ENCODE measurements at places on chromosomes 6 and 20.

- DNase-seq = no peak
Observed at GRCh38 chr20:24984961-24985640, 7.5 kb downstream of the APMAP start.

- no peak for DNase-seq
Observed at GRCh38 chr6:156919370-156919769, 142.2 kb downstream of the ARID1B start.

DNA sequence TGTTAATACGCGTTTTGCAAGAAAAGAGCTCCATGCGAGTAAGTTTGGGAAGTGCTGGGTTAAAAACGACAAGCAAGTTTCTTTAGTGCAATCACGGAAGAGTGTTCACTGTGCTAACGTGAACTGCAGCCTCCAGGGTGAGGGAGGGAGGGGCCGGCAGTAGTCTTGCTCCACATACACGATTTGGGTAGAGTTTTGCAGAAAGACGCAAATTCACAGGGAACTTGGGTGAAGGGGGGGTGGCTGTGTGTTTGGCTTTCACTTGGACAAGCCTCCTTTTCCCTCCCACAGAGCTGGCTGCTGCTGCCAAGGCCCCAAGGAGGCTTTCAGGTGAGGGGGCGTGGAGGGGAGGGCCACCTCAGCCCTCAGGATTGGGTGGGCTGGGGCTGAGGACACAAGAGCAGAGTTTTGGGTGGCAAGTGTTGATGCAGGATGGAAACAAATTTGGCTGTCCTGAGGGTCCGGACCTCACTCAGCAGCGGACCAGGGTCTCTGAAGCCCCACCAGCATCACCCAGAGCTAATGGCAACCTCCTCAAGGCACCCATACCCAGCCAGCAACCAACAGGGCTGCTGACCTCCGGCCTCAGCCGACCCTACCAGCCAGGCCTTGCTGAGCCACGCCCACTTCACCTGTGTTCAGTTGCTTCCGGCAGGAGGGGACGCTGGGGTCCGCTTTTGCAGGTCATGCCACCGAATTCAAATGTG, 204.5 kb downstream of the ERMARD start:
- no peak for DNase-seq

DNA sequence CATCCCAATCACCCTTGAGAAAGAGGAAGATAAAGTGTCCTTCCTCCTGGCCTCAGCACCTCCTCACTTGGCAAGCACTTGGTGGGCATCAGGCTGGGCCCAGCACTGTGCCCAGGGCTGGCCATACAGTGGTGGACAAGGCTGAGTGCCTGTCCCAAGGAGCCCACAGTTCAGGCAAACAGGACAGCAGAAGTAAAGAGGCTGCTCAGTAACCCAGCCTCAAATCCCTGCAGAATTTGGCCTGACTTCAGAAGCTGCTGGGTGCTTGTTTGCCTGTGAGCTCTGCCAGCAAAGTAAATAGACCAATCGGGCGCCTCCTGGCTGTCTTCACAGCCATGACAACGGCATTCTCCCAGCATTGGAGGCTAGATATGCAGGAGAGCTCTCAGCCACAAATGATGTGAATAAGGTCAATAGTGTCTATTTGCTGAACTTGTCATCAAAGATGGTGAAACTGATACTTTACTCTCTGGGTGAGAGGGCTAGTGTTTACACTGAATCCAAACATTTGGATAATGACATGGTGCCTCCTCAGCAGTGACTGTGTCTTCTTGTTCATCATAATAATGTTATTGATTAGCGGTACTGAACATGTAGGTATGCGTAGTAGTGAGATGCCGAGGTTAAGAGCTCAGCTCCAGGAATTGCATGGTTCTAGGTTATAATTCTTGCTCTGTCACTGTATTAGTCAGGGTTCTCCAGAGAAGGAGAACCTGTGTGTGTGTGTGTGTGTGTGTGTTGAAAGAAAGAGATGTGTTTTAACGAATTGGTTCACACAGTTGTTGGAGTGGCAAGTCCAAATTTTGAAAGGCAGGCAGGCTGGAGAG, 36.9 kb upstream of the FANCE start:
- peak; percentile 63 for DNase-seq

DNA sequence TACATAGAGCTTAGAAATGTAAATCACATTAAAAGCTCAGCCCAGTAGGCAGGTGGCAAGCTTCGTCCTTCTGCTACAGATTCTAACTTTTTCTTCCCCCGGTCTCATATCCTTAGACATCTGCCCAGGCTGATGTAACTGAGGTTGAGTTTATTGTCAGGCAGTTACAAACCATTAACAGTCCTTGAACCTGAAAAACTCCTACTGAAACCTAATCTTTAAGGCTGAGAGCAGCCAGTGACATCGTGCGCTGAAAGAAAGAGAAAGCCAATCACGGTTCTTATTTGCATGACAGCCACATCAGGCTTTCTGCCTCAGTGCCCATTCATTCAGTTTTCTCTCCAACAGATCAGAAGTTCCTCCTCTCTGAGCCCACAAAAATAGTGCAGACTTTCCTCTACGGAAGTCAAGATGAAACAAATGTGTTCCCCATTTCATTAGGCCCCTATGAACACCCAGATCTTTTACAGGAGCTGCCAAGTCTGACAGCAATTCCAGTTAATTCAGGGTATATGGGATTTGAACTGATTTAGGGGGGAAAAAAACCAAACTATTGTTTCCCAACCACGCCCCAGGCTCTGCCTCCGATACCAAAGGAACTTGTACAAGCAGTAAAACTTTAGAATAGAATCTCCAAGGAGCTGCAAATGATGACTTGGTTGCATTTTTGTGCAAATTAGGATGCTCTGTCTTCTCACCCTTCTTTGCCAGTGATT, at the start of gene NHSL1:
NHSL1 (minus strand) TSS at position 192 of the 716 bp plus-strand sequence. CDS start 204 bp downstream, outside the sequence.
- DNase-seq = peak; percentile 86

GRCh38 chr6:21523652-21524051, 69.9 kb upstream of the SOX4 start:
- DNase-seq = no peak

DNA sequence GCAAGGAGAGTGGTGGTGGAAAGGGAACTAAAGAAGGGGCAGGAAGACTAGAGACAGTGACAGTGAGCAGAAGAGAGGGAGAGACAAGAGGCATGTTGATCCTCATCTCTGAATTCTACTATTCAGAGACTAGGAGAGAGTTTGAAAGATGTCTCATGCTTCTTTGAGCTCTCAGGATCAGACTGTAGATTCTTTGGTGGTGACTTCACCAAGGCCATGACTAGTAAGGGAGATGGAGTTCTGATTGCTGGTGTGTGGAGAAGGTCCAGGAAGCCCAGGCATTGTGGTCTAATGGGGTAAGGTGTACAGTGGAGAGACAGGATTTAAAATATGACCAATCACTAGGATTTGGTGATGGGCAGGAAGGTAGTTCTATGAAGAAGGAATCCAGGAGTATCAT, 713 bp downstream of the WFDC9 start:
- DNase-seq = no peak

GRCh38 chr20:53547664-53548239, 45.9 kb downstream of the ZNF217 start:
- peak; percentile 70 for DNase-seq

- peak; percentile 56 for DNase-seq
Observed at GRCh38 chr6:26205625-26206574, 118.7 kb downstream of the HFE start.

GRCh38 chr20:46951405-46951804, 56.8 kb downstream of the EYA2 start:
- DNase-seq = no peak

DNA sequence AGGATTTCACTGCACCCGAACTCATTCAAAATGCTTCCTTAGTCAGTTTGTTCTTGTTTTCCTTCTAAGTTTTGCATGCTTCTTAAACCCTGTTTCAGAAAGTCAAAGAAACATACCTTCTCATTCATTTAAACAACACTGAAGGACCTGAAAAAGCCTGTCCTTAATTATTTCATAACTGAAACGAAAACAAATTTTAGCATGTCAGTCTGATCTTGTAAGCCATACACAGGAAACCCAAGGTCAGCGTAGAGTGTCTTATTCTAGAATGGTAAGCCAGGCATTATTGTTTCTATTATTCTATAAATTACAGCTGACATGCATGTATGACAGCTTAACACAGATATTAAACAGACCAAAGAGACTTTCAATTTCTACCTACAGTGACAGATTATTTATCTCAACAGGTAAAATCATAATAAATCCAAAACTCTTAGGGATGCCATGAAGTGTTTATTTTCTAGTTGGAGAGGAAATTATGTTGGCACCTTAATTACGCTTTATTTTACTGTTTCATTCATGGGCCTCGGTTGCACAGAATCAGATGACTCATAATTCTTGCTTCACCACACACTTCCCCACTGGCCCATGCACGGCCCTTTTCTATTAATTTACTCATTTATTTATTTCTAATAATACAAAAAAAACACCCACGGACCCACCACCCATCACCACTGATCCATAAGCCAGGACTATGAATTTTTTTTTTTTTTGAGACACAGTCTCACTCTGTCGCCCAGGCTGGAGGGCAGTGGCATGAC, 39.3 kb upstream of the DUSP22 start:
- no peak for DNase-seq

DNA sequence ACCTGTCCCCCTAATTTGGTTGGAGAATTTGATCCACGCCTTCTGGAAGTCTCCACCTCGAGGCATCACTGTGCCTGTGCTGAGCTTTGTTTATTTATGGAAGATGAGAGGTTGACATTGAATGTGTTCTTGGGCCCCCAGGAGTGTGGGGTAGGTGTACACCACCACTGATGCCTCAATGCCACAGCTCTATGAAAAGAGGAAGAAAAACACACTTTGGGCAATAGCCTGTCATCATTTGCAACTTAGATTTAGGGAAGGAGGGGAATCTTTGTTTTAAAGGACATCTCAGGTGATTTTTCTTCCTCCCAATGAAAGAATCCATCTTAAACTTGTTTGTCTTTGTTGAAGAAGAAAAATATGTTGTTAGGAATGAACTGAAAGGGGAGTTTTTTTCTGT, 42.6 kb downstream of the TBC1D7 start:
- DNase-seq = no peak

DNA sequence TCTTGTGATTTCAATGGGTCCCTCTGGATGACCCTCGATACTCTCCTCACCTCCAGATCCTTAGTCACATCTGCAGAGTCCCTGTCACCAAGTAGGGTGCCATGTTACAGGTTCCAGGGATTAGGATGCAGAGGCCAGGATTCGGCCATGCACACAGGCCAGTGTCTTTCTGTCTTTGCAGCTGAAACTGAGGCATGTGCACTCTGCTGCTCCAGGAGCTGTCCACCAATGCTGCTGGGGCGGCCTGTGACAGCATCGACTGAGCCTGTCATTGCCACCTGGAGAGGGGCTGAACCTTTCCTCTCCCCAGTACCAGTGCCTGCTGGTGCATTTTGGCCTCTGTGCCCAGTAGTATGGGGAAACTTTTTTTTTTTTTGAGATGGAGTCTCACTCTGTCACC, 4.4 kb upstream of the RBM38 start:
- DNase-seq = peak; percentile 40

DNA sequence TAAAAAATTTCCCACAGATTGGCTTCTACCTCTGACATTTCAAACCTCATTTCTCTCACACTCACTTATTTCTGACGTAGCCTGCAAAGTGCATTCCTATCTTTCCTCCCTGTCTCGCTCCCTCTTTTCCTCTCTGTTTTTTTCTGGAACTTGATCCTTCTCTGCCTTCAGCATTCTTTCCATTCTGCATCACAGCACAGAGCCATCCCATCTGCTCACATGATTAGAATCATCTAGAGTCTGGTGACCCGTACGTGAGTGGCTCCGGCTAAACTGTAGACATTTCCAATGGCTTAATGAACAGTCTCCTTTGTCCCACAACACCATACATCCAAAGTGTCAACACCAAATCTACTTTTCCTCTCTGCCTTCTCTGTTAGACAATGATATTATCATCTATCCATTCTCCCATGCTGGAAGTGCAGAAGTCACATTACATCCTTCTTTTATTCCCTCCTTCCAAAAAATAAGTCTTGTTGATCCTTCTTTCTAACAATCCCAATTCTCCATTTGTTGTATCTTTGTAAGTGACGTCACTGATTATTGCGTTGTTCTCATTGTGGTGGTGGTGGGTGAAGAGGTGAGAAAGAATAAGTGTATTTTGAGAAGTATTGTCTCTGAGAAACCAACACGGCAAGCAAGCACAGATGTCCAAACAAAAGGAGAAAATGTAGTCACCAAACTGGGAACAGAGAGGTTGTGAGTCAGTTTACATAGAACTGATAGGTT, 41.6 kb downstream of the OPRM1 start:
- no peak for DNase-seq

DNA sequence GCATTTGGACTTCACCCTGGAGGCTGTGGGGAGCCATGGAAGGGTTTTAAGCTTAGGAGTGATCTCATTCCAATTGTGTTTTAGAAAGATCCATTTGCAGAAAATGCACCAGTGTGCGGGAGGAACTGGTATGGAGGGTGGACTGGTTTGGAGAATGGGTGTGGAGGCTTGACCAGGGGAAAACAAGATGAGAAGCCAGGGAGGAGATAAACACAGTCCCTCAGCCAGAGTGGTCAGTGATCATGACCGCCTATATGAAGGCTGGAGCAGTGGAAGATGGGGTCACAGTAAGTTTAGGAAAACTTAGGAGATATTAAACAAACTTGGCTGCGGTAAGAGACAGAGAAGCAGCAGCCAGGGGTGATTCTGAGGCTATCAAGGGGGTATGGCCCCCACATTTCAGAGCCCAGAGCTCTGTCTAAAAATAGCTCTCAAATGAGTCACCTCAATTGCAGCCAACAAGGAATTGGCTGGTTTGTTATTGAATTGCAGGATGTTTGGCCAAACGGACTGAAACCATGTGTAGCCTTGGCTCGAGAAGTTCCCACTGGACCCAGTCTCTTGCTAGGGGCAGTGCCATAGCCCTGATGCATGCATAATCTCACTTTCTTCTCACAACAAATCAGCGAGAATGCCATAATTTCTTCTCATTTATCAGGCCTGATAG, 159.9 kb upstream of the TOP1 start:
- DNase-seq = no peak

DNA sequence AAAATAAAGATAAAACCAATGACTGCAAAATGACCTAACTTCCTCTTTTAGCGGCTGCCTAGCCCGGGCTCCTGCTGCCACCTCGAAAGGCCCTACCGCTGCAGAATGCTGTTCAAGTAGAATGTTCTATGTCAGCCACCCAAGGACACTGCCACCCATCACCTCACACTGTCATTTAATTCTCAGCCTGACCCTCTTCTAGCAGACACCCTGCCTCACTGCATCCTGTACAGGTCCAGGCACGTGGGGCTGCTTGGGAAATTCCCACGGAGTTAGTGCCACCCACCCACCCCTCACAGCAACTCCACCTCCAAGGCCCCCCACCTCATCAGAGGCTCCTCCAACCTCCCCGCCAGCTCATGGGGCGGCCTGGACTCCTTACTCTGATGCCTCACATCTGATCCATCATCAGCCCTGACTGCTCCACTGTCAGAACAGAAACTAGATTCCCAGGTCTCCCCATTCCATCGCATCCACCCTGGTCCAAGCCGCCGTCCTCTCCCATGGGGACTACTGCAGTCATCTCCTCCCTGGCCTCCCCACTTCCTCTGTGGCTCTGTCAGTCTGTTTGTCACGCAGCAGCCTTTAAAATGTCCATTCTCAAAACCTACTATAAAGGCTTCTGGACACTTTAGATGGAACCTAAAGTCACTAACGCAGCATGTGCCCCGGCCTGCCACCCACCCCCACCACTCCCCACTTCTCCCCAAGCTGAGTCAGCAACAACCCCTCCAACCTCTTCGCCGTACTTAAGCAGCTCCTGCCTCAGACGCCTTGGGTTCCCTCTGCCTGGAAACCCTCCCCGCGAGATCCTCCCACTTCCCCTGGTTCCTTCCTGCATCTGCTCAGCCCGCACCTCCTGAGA, 17.0 kb downstream of the NFATC2 start:
- DNase-seq = no peak
